Breast epithelium (tissue), 4 donors: ENCODE measurements at places on chromosomes 12 and 14.

- DNase-seq, result no peak
These were observed 55.6 kb downstream of the NIN start for GRCh38 chr14:50775357-50775756.

DNA sequence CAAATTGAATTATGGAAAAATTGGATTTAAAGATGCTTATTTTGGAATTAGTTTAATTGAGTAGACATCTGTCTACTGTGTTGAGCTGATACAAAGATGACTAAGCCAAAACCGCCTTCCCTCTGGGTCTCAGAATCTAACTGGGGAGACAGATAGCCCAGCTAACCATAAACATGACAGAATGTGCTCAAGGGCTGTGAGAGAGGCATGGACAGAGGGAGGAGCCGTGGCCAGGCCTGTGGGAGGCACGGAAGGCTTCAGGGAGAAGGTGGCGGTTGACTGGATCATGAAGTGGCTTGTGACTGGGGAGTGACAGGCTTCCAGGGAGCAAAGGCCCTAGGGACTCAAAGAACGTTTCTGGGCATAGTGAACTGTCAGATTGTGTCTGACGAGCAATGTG lies 74.6 kb downstream of the DACT1 start:
- DNase-seq, result no peak

DNA sequence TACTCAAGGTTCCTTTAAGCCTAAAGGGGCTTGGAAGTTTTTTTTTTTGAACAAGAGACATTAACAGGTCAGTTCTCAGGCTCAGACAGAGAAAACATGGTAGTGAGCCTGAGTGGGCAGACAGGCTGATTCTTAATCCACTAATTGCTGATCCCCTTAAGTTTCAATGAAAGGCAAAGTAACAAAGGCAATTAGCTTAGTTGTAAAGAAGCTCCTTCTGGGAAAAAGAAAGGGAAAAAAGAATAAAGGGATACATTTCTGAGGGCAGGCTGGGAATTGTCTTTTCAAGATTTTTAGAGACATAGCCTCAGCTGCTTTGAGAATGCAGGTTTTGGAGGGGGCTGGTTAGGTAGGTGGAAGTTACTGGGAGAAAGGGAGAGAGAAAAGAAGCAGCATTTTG lies 133.8 kb downstream of the CFAP54 start:
- no peak for DNase-seq

- DNase-seq, result no peak
These were observed 27.4 kb downstream of the MMP17 start for GRCh38 chr12:131855521-131856142.

DNA sequence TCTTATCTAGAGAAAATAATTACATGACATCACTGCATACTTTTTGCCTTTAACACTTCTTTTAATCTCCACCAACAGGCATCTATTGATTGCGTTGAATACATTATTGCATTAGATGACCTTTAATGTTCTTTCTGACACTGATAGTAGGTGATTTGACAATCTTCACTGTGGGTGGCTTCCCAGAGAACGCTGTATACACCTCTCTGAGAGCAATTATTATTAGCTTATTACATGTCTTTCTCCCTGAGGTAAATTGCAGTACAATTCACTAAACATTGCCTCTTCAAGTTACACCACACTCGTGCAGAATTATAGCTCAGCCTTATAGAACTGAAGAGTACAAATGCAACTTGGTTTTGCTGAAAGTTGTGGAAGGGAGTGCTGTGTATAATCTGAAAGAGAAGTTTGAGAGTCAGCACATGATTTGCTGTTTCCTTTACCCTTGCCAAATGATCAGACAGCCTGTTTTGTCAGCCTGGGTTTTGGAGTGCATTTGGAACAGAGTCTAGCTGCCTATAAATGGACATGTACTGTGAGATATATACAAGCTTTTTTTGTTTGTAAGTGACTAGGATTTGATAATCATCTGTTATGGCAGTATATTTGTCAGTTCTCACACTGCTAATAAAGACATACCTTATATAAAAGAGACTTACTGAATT lies 369.2 kb downstream of the CCER1 start:
- DNase-seq, result no peak

GRCh38 chr12:98612696-98613334 lies 19.3 kb downstream of the SLC25A3 start:
- no peak for DNase-seq

- no peak for DNase-seq
These were observed 386.4 kb downstream of the RGS6 start for GRCh38 chr14:72318648-72319047.

- DNase-seq, result no peak
These were observed 55.0 kb upstream of the BICD1 start for GRCh38 chr12:32051511-32052211.

- no peak for DNase-seq
These were observed 1.6 kb upstream of the MLXIP start for GRCh38 chr12:122076743-122077495.

- DNase-seq, result no peak
These were observed 18.1 kb upstream of the FBRSL1 start for GRCh38 chr12:132471858-132472255.
